ENCODE measurements at places on chromosomes 12 and 14.

DNA sequence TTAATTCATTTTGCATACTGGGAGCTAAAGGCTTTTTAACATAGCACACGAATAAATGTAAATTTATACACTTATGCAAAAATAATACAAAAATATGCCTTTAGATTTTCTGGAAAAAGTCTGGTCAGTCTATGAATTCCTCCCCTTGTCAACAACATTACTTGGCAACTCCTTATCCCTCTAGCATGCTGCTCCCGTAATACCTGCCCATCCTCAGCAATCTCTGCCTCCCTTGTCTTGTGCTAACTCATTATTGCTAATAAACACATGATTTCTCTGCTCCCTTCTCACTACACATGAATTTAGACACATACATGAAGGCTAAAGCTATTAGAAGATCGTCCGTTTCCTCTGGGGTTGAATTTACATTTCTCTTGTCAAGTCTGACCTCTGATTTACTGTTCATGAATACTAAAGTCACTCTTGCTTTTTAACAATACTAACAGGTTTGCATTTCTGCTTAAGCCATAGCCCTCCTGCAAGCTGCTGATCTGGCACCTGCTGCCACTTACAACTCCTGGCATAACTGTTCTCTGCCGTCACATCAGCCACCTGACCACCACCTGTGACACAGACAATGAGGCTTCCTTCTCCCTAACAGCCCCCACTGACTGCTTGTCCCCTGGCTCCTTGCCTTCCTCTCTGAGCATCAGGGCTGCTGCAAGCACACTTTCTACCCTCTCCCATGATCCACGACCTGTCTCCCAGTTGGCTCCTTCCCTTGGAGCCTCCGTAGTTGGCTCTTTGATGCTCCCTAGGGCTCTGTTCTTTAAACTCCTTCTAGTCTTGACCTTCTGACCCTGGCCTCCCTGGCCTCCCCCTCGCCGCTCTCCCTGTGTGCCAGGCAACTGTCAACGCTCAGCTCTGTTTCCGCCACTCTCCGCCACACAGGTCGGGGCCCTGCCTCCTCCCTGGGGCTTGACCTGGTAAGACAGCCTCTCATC, 177.6 kb downstream of the CALM1 start:
- DNase-seq, result no peak

DNA sequence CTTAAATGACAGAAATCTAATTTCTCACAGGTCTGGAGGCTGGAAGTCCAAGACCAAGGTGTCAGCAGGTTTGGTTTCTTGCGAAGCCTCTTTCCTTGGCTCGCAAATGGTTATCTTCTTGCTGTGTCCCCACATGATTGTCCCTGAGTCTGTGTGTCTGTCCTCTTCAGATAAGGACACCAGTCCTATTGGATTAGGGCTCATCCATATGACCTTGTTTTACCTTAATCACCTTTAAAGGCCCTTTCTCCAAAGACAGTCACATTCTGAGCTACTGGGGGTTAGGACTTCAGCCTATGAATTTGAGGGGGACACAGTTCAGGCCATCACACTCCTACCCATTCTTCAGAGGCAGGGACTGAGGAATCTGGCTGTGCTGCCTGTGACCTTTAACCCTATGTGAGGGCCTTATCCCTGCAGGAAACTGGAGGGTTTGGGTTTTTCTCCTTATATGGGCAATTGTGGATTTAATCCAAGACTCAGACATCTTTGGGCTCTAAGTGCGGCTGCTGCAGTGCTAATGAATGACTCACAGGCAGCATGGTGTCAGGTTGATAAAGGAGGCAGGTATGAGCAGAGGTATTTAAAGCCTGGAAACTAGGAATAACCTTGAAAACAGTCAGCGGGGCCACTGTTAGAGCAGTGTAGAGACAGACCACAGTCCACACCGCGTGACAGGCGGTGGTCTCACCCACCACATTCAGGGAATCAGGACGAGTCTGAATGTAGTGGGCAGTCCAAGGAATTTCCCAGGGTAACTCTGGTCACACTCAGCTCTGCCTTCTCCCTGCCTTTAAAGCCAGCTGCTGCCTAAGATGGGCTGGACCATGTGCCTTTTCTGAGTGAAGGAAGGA, 10.2 kb downstream of the TPCN1 start:
- no peak for DNase-seq

GRCh38 chr14:97970222-97970621, 1173.0 kb downstream of the VRK1 start:
- no peak for DNase-seq

- DNase-seq, result no peak
These were observed 42.1 kb upstream of the FZD10 start for GRCh38 chr12:130120012-130120805.

- DNase-seq, result no peak
These were observed 1.1 kb upstream of the BCL11B start for GRCh38 chr14:99272899-99273765.

DNA sequence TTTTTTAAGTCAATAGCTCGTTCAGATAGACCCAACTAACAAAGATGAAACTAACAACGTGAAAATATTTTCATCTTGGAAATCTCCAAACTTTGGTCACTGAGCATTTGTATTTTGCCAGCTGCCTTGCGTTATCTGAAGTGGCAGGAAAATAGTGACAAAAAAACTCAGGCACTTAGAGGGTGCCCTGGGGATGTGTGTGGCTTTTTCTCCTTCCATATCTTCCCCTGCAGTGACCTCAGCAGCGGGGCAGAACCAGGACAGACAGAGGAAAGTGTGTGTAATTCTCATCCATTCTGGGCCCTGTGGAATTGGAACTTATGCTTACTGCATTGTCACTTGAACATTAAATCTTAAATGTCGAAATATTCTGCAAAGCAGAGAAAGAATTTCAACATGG, 152.0 kb downstream of the BCAT1 start:
- DNase-seq, result no peak

GRCh38 chr14:42459171-42459685, 852.6 kb downstream of the LRFN5 start:
- no peak for DNase-seq

GRCh38 chr12:113116875-113117274, 18.7 kb downstream of the RASAL1 start:
- DNase-seq, result no peak

DNA sequence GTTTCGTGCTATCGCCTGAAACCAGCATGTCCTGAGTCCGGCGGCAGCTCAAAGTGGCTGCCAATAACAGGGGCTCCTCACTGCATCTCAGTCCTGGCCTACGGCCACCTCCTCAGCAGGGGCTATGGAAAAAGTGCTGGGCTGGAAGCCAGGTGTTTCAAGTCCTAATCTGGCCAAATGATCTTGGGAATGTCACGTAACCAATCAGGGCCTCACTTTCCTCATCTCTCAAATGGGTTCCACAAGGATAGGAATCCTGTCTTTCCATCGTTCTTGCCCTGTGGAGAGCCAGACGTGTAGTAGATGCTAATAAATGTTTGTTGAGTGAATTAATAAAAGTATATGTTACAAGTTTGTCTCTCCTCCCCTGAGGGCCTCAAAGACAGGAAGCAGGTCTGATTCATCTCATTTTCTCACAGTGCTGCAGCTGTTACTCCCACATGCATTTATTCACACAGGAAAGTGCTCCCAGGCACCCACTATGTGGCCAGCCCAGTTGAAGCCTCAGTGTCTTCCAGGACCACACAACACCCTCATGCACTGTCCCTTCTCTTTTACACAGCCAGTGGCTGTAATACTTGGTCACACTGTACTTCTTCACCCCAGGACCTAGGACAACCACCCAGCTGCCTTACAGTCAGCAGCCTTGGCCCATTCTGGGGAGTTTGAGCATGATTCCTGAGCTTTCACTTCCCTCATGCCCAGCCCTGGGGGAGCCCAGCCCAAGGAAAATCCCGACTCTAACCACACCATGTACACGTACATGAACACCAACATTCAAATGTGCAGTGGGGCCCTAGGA, 5.0 kb downstream of the CMKLR1 start:
- DNase-seq, result peak; percentile 60

- DNase-seq, result no peak
These were observed 92.7 kb downstream of the MED13L start for GRCh38 chr12:116184763-116185162.

GRCh38 chr14:23248601-23249000, 10.9 kb downstream of the RNF212B start:
- DNase-seq, result no peak

GRCh38 chr12:75939016-75939642, 92.4 kb downstream of the PHLDA1 start:
- DNase-seq, result no peak

DNA sequence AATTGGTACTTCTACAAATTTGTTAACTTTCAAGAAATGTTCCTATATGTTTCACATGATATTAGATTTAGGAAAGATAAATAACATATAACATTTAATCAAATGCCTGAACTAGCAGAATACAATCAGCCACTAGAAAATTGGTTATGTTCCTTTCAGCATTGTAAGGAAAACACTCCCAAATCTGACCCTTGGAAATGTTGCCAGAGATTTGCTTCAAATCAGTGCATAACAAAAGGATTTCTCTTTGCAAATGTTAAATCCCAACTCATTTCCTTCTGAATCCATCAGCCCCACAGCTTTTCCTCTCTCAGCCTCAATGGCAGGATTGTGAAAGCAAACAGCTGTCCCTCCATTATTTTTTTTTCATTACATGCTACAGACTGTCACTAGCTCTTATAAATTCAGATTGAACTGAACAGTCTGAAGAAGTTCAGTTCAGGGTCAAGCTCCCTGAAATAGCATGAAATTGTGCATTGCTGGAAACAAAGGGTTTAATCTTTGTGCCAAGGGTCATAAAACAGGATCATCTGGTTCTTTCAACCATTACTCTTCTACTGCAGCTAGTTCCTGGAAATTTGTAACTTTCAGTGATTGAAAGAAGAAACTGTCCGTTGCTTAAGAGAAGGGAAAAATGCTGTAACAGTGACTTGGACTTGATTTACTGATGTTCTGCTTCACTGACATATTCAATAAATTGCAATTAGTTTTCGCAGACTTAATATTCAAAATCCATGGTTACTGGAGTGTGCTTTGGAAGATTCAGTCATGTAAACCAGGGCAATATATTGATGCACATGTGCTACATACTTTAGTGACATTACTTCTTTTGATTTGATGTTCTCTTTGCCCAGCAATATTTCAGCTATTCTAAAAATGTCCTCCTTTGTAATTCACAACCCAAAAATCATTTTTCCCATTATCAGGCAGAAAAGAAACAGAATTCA, 246.4 kb downstream of the RPL10L start:
- DNase-seq, result no peak

- DNase-seq, result no peak
These were observed 8.7 kb upstream of the EML1 start for GRCh38 chr14:99784508-99784907.

DNA sequence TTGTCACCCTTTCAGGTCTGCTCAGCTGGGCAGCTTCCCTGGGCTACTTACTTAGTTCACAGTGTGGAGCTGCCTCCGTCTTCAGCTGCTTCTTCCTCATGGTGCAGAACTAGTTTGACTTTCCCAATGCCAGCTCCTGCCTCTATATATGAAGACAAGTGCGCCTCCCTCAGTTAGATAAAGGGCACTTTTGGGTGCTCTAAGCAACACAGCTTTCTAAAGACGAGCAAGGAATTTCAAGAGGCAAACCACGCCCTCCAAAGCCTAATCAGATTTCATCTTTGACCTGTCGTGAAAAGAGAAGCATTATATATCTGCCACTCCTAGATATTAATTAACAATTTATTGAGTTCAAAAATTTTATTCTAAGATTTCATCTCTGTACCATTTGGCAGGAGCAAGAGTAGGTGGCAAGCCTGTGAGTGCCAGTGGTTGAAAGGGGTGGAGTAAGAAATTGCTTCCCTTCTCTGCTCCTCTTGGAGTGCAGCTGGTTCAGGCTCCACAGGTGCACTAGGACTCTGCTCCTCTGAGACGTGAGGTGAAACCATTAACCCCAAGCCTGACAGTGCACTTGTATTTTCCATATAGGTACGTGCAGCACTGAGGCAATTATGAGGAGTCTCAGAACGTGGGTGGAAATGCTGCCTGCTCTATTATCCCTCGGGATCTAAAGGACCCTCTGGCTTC, 2.1 kb upstream of the SLC11A2 start:
- DNase-seq, result no peak

GRCh38 chr12:104064842-104065427, 604 bp downstream of the HCFC2 start:
- peak; percentile 21 for DNase-seq

- peak; percentile 86 for DNase-seq
These were observed 28.9 kb upstream of the MAPKAPK5 start for GRCh38 chr12:111812881-111813741.

- DNase-seq, result no peak
These were observed 10.8 kb downstream of the DIP2B start for GRCh38 chr12:50515587-50515986.

DNA sequence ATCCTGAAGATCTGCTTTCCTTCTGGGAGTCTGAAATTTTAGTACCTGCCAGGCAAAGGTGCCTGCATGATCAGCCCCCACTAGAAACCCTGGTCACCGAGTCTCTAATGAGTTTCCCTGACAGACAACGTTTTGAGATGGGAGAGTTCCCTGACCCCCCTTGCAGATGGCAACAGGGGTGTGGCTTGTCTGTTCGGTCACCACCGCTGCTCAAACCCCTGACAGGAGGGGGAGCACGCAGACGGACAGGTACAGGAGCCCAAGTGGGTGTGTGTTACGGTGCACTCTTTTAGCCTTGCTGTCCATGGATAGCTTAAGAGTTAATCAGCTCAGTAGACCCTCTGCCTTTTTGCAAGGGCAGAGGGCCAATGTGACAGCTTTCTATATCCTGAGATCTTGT, 19.3 kb upstream of the CDKN3 start:
- DNase-seq, result no peak

GRCh38 chr12:54412786-54413185, 6.3 kb downstream of the ITGA5 start:
- DNase-seq, result no peak

DNA sequence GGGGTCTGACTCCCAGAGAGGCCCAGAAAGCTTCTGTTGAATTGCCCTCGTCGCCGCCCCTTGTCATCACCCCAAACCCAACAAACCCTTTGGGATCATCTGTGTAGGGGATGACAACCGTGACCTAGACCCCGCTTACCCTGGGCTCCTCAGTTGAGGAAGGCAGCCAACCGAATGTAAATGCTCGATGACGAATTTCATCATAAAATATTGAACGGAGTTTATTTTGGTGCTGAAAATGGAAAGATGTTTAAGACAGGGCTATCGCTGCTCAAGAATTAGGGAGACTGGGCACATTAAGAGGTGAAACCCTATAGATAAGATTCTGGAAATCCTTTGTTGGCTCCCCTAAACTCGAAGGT, 512 bp downstream of the ACTR10 start:
- DNase-seq, result no peak

GRCh38 chr12:76714415-76714814, 49.5 kb upstream of the ZDHHC17 start:
- no peak for DNase-seq

DNA sequence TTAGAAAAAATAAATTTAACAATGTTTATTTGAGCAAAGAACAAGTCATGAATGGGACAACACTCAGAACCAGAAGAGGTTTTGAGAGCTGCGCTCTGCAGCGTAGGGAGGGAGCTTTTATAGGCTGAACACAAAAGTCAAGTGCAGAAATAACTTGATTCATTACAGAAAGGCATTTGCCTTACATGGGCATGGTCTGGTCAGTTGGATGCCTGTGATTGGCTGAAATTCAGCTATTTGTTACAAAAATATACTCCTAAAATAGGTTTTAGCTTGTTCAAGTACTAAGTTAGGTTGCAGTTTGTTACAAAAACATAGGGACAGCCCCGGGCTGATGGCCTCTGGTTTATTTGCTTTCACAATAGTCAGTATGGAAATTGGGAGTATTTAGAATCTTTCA, 118.0 kb downstream of the NUAK1 start:
- no peak for DNase-seq

- DNase-seq, result no peak
These were observed 84.6 kb downstream of the OTOGL start for GRCh38 chr12:80183939-80184338.
